ENCODE measurements at places on chromosomes 11 and 22.

DNA sequence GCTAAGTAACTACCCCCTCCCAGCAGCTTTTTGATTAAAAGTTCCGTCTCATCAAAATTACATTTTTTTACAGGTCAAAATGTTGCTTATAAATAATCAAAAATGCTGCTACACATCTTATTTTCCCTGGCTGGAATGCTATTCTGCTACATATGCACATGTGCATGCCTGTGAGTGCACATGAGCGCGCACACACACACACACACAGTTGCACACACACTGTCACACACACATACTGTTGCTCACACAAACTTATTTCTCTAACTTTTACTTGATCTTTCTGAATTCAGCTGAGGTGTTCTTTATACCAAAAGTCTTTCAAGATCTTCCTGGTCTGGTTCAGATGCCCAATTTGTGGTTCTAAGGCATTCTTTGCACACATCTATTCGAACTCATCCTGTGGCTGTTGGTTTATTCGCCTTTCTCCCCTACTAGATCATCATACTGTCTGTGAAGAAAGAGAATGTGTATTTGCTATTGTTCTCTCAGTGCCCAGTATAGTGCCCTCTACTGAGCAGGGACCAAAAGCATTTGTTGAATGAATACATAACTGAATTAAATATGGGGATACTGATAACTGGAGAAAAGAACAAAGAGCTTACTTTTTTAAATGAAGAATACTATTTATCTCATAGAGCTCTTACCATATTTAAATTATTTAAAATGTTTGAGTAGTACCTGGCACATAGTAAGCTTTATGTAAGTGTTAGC lies 68.1 kb upstream of the CCDC179 start:
- DNase-seq = no peak

GRCh38 chr11:2558861-2559526 lies 114.2 kb downstream of the KCNQ1 start:
- DNase-seq = no peak

- no peak for DNase-seq
Measured at GRCh38 chr22:49815641-49816091, 12.0 kb downstream of the BRD1 start.

GRCh38 chr11:116427903-116428637 lies 344.7 kb downstream of the BUD13 start:
- DNase-seq = no peak

DNA sequence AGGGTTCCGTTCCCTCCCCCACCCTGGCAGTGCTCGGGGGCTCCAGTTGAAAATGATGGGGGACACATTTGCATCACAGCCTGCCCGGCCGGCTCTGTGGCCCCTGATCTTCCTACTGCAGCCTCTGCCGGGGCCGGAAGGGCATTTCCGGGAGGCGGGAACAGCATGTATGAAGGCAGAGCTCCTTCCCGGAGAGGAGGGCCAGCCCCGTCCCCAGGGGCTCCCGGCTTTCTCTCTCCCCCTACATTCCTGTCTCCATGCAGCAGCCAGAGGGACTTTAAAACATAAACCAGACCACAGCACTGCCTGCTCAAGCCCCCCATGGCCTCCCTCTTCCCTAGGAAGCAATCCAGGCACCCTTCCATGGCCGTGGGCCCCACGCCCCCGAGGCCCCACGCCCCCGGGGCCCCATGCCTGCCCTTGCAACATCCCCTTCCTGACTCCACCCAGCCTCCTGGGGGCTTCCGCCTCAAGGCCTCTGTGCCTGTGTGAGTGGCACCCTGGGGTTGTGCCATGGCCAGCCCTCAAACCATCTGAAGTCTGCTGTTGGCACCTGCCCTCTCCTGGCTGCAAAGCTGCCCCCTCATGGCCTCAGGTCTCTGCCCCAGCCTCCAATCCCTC lies 73.1 kb downstream of the CDKN1C start:
- DNase-seq = no peak

GRCh38 chr22:29813126-29813525 lies 24.9 kb downstream of the ASCC2 start:
- no peak for DNase-seq

DNA sequence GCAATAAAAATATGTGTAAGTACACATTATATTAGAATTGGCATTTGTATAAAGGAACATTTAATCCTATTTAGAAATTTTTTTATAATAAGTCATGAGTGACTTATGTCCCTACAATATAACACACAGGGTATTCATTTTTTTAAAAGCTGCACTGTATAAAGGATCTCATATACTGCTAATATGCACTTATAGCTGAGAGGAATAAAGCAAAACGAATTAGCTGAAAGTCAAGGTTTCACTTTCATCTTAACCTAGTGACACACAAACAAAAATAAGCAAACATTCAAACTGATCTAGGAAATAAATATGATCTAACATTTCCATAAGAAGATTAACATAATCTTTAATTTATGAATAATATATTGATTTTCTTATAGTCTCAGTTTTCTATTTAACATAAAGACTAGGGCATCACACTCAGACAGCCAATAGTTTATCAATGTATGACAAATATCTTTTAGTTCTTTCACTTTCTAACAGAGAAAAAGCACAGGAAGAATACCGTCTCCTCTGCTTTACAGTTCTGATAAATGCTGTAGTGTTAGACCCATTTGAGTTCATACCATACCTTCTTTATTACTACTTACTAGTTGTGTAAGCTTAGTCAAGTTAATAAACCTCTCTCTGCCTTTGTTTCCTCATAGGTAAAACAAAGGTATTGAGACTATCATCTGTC lies 42.9 kb downstream of the DCDC1 start:
- no peak for DNase-seq

DNA sequence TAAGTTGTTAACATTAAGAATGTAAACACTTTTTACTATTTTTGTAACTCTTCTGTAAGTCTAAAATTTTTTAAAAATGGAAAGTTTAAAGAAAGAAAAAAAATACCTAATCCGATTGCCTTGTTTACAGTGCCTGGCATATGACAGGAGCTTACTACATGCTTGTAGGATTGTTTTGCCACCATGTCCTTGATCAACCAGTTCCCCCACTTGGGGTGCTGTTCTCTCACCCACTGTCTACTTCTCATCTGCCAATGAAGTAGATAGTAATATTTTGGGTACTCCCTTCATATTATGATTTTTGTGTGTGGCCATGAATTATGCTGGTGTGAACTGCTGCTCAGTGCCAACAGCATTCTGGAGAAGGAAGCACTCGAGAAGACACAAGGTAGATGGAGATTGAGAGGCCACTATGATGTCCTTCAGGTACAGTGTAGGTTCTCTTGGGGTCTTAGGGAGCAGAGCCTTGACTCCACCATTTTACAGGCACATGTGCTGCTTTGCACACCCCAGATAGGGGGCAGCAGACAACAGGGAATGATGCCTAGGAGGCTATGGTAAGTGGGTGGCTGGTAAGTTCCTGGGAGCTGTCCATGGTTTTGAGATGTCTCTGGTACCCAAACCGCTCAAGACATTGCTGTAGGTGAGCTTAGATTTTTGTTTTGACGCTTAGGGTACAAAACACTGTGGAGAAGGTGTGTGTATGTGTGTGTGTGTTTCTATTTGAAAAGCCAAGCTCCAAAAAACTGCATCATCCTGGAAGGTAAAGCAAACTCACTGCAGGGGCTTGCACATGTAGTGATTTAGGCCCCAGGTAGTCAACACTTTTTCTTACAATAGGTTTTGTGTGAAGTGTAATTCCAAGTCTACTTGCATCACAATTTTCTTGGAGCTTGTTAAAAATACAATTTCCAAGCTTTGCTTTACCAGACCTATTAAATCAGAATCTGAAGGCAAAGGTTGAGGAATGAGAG lies 494.5 kb upstream of the LARGE1 start:
- DNase-seq = no peak

DNA sequence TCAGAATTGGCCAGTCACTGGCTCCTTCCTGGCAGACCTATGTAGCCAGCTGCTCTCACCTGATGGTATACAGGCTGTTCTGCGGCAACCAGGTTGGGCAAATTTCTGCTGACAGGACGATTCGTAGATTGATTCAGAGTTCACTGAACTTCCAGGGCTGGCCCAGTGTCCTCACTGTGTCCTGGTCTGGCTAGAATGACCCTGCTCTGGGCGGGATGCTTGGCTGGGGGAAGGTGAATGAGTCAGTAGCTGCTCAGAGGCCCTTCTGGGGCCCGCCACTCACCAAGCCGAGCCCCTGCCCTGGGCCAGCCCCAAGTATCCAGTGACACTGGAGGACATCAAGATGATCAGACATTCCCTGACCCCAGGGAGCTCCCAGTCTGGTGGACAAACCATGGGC lies 62.9 kb upstream of the WNT11 start:
- no peak for DNase-seq
